Fibroblast of skin of right biceps (primary cell): ENCODE measurements at places on chromosomes 4 and X.

DNA sequence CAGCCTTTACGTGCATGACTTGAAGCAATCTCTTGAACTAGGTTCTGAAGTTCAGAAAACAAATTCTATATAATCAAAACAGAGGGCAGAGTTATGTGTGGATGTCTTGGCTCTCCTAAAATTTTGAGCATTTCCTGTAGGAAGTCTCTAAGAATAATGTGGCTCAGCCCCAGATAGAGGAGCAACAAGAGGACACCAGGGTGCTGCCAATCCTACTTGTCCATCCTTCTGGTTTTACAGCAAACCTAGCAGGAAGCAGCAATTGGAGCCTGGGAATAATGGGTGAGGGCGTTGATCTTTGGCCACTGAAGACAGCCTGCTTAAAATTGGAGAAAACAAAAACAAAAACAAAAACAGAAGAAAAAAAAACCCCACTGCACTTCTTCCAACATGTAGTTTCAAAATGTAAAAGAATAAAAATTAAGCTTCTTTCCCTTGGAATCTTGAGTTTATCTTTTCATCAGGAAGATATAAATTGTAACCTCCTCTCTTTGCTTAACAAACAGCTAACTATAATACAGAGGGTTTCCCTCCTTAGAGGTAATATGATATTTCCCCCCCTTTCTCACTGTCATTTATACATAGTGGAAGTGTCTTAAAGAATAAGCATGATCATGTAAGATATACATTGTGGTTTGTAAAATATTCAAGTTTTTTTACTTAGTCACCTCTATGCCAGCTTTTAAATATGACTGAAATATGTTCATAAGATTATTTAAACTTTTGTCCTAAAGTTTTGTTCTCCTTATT lies 130.6 kb downstream of the FBXO8 start:
- no peak for DNase-seq

GRCh38 chr4:10028910-10029309 lies 7.6 kb upstream of the SLC2A9 start:
- DNase-seq = peak; percentile 39

GRCh38 chr4:141127884-141128283 lies 5.4 kb downstream of the RNF150 start:
- DNase-seq = peak; percentile 27

DNA sequence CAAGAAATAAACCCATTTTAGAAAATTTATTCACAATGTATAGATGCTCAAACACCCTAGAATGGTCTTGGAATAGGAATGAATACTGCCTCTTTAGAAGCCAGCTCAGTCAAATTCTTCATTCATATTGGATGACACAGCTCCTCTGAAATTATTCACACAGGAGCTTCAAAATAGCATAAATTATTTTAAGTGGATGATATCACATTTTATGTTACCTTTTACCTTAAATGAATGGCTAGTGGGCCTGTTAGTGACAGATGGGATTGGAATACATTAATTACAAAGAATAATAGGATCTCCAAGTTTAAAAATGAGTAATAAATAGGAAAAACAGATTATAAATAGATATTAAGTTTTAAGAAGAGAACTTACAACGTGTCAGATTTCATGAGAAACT lies 184.4 kb downstream of the GABRB1 start:
- DNase-seq = peak; percentile 55

DNA sequence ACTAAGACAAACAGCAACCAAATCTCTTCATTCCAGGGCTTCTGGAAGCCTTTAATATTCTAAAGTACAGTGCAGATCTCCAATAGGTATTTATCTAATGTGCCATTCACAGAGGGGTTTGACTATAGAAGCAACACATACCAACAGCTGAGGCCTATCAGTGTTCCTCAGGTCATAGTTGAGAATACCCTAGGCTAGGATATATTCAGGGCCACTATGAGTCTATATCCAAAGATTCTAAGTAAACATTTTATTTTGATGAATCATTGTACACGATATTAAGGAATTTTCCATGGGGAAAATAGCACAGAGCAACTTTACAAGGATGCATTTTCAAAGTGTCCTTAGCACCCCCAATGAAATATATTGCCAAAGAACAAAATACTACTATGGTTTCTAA lies 9.7 kb downstream of the SMIM10 start:
- DNase-seq = peak; percentile 34

- DNase-seq = no peak
Observed at GRCh38 chr4:189504220-189504619, 436.5 kb upstream of the FRG1 start.
